ENCODE measurements at places on chromosomes 1 and 21.
A peak's percentile ranks its signal among the peaks of the same experiment; 100 is the strongest.

DNA sequence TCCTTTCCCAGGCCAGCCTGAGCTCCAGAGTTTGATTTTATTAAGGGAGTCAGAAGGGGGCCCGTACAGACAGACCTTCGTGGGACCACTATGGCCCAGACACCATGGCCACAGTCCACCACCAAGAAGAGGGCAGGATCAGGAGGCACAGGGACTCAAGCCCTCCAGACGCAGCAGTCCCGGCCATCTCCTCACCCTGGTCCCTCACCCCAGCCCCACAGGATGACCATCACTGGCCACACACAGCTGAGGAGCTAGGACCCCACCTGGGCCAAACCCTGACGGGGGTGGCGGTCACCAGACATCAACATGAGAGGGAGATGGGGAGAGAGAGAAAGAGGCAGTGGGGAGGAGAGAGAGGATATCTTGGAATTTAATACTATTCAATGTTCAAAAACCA, 29.2 kb upstream of the AGPAT3 start:
- DNase-seq = peak; percentile 10

DNA sequence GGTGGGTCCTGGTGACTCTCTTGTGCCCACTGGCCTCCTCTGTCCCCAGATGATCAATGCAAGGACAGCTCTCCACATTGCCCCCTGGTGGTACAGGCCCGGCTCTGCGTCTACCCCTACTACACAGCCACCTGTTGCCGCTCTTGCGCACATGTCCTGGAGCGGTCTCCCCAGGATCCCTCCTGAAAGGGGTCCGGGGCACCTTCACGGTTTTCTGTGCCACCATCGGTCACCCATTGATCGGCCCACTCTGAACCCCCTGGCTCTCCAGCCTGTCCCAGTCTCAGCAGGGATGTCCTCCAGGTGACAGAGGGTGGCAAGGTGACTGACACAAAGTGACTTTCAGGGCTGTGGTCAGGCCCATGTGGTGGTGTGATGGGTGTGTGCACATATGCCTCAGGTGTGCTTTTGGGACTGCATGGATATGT, 10.8 kb downstream of the ADAMTSL4 start:
- peak; percentile 89 for DNase-seq

- DNase-seq = peak; percentile 63
Observed at GRCh38 chr21:42218836-42219605, at the start of gene ABCG1. ABCG1 (plus strand) TSS chr21:42219140; CDS start chr21:42219263, 123 bp downstream.

DNA sequence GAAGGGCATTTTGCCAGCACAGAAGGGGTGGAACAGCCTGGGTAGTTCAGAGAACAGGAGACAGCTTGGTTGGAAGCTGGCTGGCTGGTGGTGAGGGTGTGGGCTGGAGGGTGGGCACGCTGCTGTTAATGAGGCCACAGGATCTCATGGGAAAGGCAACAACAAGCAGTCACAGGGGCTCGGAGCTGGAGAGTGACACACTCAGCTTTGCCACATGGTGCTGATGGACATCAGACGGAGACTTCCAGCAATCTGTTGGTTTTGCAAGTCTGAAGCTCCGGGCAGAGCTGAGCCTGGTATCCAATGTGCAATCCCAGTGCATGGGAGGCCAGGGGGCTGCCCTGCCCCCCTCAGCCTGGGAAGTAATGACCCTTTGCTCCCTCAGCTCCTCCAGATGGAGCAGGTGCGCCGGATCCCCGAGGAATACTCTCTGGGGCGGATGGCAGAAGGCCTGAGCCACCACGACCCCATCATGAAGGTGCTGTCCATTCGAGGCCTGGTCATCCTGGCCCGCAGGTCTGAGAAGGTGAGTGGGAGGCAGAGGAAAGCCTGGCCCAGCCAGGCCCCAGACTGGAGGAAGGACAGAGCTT, 15.6 kb upstream of the TTC4 start:
- no peak for DNase-seq

GRCh38 chr1:45892068-45892785, 88.8 kb downstream of the MAST2 start:
- no peak for DNase-seq

DNA sequence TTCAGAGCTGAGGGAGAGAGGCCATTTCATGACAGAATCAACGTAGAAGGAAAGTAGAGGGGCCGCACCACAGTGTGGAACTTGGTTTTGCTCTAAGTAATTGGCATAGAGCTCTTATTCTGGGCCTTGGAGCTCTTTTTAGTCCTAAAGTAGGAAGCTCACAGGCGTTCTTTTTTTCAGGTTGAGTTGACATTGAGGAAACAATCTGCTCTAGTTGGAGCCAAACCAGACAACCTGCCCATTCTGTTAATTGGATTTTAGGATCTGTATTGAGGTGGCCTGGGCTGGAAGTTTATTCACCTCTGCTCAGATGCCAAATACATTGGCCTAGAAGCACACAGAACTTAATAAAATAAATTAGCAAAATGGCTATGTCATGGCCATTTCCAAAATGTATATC, 1093.9 kb downstream of the ADGRL2 start:
- DNase-seq = no peak
